Prostate gland (tissue), 2 donors: ENCODE measurements at places on chromosomes 5 and 9. TPM values are rescaled to one million over a fixed set of nuclear protein-coding genes. Genes with fewer than 3 reads are reported as not detected.

DNA sequence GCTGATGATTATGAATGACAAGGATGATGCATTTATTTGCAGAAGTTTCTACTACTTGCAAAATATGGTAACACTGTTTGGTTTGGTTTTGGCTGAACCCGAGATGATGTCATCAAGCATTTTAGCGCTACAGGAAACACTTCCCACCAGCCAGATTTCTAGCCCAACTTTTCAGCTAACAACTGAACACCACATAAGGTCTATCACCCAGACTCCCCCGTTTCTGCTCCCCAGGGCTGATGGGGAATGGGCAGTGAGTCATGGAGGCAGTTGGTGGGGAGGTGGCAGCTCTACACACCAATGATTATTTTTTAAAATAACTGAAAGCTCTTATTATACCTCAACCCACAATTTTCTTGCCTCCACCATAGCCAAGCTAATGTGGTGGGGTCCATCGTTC is 302.9 kb downstream of the CEMIP2 start:
- DNase-seq: no peak

DNA sequence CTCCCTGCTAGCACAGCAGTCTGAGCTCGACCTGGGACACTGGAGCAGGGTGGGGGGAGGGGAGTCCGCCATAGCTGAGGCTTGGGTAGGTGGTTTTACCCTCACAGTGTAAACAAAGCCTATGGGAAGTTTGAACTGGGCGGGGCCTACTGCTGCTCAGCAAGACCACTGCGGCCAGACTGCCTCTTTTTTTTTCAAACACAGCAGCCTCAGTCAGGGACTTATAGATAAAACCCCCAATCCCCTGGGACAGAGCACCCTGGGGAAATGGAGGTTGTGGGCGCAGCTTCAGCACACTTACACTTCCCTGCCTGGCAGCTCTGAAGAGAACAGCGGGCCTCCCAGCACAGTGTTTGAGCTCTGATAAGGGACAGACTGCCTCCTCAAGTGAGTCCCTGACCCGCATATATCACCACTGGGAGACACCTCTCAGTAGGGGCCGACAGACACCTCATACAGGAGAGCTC is 151.1 kb upstream of the APC start:
- DNase-seq: no peak

- no peak for DNase-seq
These were observed 17.7 kb downstream of the ADAMTSL2 start for GRCh38 chr9:133552236-133552635.

- DNase-seq: no peak
These were observed 51.3 kb downstream of the SLC22A5 start for GRCh38 chr5:132420706-132421272.

DNA sequence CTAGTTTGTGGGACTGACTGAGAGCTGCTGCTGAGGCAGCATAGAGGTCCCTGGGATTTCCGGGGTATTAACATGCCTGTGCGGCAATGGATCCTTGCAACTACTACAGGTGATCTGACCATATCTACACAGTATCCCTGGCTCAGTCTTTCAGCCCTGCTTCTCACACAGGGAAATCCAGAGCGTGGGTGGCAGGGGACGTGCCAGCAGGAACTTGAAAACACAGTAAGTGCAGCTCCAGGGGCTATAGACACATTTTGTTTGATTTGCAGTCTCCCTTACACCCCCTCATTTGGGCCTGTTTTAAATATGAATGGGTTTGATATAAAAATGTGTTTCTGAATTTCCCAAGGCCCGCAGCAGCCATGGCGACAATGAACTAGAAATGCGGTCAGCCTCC is 209.5 kb downstream of the DCP2 start:
- no peak for DNase-seq

GRCh38 chr9:76464706-76465105 is 5.7 kb downstream of the GCNT1 start:
- no peak for DNase-seq

GRCh38 chr5:1511651-1512540 is 11.9 kb downstream of the LPCAT1 start:
- DNase-seq: no peak

- DNase-seq: no peak
These were observed 12.0 kb downstream of the PDGFRB start for GRCh38 chr5:150143350-150144245.

- no peak for DNase-seq
These were observed 97.4 kb downstream of the CACNA1B start for GRCh38 chr9:137974746-137975526.

DNA sequence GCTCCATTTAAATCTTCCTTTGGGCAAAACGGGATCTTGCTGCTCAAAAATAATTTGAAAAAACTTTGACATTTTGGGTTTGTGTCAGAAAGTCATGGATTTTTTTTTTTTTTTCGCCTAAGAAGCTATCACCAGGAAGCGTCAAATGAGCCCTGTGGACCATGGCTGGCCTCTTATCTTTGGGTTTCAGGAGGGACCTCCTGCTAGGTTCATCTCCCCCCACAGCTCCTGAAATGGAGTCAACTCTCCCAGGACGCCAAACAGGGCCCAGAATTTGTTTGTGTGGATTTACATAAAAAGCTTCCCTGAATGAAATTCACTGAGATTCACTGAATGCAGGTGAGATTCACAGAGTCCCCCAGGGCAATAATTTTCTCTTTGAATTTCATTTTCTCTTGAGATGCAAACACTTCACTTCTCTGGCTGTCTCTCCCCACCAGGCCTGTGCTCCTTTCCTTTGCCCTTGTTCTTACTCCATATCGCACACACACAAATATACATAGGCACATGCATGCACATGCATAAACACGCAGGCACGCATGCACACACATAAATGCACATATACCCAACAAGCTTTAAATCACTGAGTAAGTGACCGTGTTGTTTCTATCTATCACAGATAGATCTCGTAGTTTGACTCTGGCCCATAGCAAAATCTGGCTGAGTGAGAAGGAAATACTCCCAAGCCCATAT is 55.3 kb upstream of the GALNT10 start:
- DNase-seq: no peak

DNA sequence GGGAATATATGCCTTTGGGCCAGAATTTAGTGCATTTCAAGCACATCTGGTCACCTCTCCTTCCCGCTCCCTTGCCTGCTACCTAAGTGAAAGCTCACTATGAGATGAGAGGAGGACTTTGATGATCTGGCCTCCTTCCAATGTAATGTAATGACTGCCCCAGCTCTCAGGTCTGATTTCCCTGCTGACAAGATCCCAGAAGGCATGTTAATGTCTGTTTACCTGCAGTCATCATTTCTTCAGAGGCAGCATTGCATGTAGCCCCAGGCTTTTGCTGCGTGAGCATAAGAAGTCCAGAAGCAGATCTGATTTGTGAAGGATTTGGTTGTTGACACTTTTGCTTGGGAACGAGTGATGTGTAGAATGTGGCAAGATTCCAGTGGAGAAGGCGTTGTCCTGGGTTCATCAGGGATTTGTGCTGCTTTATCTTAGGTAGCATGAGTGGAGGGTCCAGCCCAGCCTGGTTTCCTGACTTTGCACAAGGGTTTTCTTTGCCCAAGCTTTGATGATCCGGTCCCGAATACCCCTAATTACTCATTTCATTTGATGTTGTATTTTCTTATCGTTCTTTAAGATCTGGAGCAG is 192.7 kb downstream of the GOLPH3 start:
- DNase-seq: no peak

- no peak for DNase-seq
These were observed 12.6 kb upstream of the TNIP1 start for GRCh38 chr5:151093476-151093889.

DNA sequence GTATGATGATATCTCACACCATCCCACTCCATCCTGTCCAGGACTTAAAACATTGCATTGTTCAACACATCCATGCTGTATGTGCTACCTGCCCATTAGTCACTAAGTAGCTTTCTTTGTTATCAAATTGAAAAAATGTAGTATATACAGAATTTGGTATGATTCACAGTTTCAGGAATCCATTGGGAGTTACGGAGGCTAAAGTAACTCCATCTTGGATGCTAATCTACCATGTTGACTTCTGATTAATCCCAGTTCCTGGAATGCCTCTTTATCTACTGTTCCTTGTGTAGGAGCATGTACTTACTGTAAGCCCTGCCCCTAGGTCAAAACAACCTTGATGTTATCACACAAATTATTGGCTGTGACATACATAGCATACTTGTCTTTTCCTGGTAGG is 38.9 kb upstream of the FOXB2 start:
- no peak for DNase-seq

- no peak for DNase-seq
These were observed at the start of gene ADCY2 for GRCh38 chr5:7395947-7396712. TSS of gene ADCY2 (plus strand) at chr5:7396138. CDS start at chr5:7396297, 159 bp downstream.

GRCh38 chr9:109349421-109349846 is 28.6 kb upstream of the EPB41L4B start:
- DNase-seq: peak; percentile 23

GRCh38 chr9:24436761-24437160 is 108.9 kb downstream of the IZUMO3 start:
- no peak for DNase-seq

GRCh38 chr9:100020121-100020795 is 78.5 kb downstream of the ERP44 start:
- no peak for DNase-seq

- no peak for DNase-seq
These were observed 30.8 kb downstream of the NAA35 start for GRCh38 chr9:85971731-85972130.

GRCh38 chr5:17278931-17279330 is 61.5 kb downstream of the BASP1 start:
- no peak for DNase-seq

DNA sequence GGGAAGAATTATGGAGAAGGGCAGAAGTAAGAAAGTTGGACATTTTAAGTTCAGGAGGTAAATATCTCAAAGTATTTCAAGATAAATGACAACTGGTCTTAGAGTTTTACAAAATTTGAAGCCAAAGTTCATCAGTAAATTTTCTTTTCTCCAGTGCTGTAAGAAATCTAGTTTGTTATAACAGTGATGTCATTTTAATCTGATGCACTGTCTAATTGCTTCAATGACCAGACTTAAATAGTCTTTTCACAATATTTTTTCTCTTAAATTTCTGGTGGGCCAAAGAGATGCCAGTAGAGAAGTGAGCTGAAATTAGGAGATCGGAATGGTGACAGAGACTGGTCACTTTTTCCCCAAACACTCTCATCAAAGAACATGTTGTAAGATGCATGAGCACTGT is 156.5 kb upstream of the TMEM161B start:
- DNase-seq: no peak

DNA sequence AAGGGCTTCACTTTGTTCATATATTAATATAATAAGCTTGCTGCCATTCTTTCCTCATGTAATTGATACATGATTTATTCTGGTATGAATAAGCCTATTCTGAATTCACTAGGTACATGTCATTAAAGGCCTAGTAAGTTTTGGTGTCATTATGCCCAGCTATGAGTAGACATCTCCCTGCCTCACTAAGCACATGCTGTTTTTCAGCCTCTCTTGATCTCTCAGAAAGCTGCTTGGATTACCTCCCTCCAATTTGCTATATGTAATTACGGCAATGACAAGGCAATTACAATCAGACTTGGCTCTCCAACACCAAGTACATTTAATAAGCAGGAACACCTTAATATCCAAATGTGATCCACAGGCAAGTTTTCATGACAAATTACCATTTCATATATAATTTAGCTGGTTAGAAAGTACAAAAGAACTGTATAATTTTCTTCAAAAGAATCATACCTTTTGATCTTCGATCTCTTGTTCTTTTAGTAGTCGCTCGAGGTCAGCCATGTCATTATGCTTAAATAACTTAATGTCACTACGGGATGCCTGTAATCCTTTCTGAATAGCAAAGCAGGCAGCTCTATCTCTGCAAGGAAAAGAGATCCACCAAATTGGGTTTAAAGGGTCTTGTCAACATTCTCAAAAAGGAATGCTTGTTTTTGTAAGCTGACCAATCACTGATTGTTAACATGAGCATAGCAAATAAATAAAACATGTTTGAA is 56.3 kb downstream of the SPTLC1 start:
- DNase-seq: no peak

DNA sequence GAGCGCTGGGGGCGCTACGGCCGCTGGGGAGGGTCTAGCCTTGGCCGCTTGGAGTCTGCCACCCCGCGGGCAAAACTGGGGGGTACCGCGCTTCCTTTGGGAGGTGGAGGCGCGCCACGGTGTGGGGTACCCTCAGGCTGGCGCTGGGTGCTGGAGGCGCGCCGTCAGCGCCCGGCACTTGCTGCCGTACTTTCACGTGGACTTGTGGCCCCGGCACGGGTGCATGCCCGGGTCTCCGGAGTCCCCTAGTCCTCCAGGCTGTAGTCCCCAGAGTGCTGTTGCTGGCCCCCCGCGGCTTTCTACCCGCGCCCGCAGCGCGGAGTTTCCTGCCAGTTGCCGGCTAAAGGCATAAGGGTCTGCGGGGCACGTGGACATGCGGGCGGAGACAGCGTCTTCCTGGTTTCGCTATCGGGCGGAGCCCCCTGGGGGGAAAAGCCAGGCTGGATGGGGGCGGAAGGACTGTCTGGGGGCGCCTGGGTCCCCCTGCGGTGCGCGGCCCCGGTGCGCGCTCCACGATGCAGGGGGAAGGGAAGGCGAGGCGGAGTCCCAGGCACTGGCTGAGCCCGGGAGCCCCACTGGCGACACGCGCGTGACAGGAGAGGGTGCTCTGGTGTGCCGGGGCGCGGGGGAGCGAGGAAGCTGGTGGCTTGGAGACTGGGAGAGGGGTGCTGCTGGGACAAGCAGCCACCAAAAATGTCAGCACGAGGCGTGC is 666 bp downstream of the PPARGC1B start:
- DNase-seq: peak; percentile 24

DNA sequence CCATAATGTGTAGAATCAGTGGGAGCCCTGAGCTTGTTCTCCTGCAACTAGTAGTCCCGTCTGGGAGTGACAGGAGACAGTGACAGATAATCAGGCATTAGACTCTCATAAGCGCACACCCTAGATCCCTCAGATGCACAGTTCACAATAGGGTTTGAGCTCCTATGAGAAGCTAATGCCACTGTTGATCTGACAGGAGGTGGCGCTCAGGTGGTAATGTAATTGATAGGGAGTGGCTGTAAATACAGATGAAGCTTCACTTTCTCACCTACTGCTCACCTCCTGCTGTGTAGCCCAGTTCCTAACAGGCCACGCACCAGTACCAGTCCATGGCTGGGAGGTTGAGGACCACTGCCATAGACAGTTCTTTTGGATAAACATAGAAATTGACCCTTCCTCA is 188.7 kb downstream of the ROR2 start:
- DNase-seq: no peak

DNA sequence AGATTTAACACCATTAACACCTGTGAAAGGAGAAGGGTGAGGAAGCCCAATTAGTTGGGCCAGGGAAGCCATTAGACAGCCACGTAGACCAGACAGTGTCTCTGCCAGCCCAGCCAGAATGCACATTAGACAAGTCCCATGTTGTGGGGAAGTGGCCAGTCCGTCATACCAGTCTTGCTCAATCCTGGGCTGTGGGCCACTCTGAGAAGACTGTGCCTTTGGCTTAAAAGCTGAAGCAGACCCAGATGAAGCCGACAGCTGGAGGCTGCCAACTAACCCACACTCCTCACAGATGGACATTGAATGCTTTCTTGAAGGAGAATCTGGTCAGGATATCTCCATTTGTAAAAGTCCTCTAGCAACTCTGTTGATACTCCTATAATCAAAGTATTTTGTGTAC is 128.5 kb downstream of the CHSY3 start:
- DNase-seq: no peak

Gene ENTPD2
- 9.8 TPM for total RNA-seq

Gene SCGB3A2
- not detected for total RNA-seq

Gene SMIM23
- total RNA-seq: not detected

Gene TXNDC8
- total RNA-seq: not detected

Gene NME5
- total RNA-seq: 6.6 TPM

Gene GMCL2
- total RNA-seq: 2.8 TPM

Gene SARDH
- 6.7 TPM for total RNA-seq

Gene PHF19
- total RNA-seq: 19.9 TPM

Gene RASEF
- 125 TPM for total RNA-seq

Gene IFNA13
- not detected for total RNA-seq

Gene BAAT
- total RNA-seq: not detected

Gene ENTR1
- total RNA-seq: 19.9 TPM
